ENCODE measurements at places on chromosomes 16 and 17.
A peak's percentile ranks its signal among the peaks of the same experiment; 100 is the strongest.

GRCh38 chr16:2835638-2836493, 5.8 kb downstream of the ZG16B start:
- DNase-seq, result no peak

- DNase-seq, result no peak
Observed at GRCh38 chr16:18842565-18842964, 41.2 kb upstream of the ARL6IP1 start.

- no peak for DNase-seq
Observed at GRCh38 chr16:23754594-23755483, at the start of gene CHP2. Gene CHP2 (plus strand): TSS chr16:23755026. CDS start chr16:23755050, 24 bp downstream.

- no peak for DNase-seq
Observed at GRCh38 chr17:72903522-72903921, 189.0 kb downstream of the SLC39A11 start.

GRCh38 chr16:68420366-68420942, 27.9 kb downstream of the SMPD3 start:
- DNase-seq, result no peak

DNA sequence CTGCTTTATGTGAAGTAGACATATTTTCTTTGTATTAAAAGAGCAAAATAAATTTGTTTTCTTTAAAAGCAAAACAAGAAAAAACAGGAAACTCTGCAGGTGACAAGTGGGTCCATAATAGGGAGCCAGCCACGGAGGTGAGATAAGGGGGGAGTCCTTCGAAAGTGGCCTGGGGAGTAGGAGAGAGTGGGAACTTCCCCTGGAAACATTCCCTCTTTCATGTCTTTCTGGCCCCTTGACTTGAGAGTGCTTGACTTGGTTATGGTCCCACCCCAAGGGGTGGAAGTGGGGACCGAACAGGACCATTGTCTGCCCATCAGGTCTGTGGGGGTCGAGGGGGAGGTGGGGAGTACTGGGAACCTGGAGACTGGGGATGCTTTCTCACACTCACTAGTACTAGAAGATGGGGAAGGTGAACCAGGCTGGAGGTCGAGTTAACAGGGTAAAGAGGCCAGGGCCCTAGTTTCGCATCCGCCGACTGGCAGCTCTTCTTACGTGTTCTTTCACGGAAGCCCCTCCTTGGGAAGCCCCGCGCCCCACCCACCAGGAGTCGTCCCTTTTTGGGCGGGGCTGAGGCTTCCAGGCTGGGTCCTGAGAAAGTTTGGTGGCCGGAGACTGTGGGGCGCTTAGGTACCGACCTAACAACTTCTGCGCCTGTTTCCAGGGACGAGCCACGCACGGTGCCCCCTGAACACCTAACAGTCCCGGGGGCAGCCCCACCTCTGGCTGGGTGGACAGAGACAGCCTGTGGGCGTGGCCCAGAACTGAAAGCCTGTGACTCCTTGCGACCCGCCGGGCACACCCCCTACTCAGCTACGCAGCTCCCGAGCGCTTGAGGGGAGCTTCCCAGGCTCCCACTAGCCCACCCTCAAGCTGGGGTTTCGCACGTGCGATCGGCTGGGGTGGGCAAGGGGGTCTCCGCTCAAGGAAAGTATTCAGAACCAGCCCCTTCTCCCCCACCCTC, 790 bp downstream of the TRADD start:
- DNase-seq, result peak; percentile 91
